ENCODE measurements at places on chromosomes 16 and 17.

DNA sequence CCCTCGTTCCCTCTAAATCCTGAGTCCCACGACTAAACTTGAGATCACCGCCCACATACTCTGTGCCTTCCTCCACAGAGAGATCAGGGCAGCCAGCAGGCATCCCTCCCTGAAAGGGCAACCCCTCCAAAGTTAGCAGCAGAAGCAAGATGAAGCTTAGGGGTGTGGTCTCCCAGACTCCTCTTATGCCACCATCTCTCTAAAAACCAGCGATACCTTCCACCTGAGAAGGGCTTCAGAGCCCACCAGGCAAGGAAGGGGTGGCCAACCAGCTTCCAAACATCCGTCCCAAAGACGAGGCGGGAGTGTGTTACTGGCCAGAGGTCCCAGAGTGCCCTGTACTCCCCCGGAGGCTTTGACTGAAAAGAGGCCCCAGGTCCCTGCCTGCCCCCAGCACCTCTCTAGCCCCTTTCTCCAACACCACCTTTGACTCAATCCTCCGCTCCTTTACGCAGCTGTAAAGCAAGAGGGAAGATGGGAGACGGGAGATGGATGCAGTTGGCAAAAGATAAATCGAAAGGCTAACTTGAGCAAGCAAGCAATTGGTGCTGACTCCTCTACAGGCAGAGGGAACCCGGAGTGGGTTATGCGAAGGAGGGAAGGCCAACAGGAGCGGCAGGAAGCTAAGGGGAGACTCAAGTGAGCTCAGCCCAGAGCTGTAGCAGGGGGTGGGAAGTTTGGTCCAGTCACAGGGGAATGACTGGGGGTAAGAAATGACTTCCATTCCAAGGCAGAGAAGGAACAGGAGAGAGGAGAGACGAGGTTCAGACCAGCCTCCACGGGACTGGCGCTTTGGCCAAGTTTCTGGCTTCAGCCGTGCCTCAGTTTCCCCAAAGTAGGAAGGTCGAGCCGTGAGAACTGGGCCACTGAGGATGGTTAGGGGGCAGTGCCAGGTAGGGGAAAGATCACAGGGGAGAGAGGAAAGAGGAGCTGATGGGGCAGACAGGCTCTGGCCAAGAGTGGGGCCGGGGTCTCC lies 1.0 kb downstream of the ST3GAL2 start:
- peak; percentile 50 for DNase-seq

DNA sequence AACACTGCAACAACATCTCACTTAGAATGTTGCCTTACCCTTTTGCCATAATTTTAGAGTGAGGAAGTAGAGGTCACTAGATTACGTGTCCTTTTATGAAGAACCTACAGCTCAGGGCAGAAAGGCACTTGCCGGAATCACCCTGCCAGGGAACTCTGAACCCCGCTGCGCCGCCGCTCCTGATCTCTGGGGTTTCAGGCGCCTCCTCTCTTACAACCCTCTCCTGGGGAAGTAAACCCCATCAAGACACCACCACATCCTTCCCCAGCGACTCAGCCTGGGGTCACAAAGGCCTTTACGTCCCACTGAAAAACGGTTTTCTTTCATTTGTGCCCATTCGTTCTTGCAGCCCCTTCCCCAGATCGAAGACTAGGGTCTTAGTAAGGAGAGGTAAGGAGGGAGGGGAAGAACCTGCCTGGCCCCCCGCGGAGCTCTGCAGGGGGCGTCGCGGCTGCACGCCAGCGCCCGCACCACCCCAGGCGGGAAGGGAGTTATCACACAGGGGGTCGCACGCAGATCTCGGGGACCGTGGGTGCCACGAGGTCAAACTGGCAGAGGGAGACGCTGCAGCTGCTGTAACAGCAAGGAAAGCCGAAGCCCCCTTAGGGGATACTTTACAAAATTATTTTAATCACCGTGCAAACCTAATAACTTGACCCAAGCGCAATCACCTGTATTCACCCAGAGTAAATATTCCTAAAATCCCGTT lies 1.0 kb upstream of the HLF start:
- peak; percentile 34 for DNase-seq

DNA sequence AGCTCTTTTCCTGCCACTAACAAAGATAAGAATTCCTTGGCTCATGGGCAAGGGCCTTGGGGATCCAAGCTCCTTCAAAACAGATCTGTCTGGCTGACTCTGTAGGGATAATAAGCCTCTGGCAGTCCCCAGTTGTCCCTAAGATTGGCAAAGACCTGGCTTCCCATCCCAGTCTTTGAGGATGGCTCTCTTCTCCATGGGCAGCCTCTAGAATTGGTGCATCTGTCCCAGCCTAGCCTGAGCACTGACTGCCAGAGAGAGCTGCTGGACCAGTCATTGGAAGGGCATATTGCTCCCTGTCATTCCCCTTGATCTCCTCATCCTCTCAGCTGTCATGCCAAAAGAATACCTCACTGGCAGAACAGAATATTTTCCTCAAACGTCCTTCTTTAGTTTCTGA lies 13.2 kb upstream of the CUEDC1 start:
- DNase-seq = no peak

GRCh38 chr17:50426814-50427787 lies 1.1 kb downstream of the ACSF2 start:
- no peak for DNase-seq

- no peak for DNase-seq
These were observed 46.3 kb downstream of the MRM1 start for GRCh38 chr17:36647636-36648035.

DNA sequence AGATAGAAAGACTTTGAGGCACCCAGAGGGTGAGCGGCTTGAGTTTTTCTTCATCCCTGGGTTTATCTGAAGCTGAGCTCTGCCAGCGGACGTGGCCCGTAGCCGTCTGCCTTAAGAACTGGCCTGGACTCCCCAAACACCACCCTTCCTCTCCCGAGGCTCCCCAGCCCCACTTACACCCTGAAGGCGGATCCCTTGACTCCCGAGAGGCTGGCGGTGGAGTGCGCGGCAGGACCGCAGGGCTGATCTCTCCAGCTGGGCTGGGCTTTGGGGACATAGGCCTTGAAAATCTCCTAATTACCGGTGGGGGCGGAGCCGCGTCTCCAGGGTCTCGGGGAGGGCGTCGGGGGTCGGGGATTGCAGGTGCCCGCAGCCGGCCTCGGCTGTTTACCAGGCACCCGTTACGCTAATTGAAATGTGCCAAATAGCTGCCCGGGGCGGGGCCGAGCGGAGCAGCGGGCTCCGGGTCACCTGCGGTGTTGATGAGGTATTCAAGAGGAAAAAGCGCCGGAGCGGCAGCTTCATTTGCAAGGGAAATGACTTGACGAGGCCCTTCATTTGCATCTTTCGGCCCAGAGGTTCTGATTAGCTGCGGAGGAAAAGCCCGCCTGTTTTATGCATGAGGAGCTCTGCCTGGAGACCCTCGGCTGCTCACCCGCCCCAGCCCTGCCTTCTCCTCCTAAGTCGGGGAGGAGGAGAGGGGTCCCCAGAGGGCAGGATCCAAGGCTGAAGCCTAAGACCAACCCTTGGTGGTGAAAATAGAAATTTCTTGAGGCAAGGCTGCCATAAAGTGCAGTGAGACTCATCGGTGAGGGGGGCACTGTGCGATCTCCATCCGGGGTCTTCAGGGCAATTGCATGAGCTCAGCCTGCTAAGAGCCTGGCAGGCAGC lies 100.7 kb downstream of the MGAT5B start:
- DNase-seq = no peak

Measured in left hindlimb (tissue), 1 donor.